AG09319 (cell line): ENCODE measurements at places on chromosomes 2 and 18.

GRCh38 chr2:105447476-105447875 lies 48.6 kb upstream of the FHL2 start:
- no peak for DNase-seq

DNA sequence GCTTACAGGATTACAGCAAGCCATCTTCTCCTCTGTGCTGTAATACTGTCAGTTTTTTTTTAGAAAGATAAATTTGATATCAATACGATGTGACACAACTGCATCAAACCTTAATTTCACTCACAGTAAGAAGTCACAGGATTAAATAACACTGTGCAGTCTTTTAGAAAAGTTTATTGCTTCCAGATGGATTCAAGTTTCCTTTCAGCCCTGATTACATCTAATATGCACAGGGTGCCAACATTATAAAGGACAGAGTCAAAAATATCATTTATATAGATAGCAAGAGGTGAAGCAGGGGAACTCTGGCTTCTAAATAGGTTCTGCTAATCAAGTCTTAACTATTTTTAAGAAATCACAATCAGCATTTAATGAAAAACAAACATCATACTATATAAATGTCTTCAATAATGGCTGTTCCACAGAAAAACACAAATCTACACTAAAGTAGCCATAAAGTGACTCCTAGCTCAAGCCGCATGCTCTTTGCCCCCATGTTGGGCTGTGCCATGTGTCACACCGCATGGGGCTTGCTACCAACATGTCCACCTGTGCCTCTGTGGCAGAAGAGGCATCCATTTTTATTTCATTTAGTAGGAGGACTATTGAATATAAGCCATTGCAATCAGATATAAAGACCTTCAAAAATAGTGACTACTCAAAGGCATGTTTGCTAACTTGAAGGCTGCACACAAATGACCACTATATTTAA lies 35.0 kb downstream of the CERKL start:
- DNase-seq: no peak

GRCh38 chr2:158745067-158745865 lies 49.9 kb upstream of the DAPL1 start:
- peak; percentile 44 for DNase-seq

GRCh38 chr2:28510184-28510583 lies 14.3 kb downstream of the PLB1 start:
- DNase-seq: no peak
